ENCODE measurements at places on chromosomes 12 and 14.
A peak's percentile ranks its signal among the peaks of the same experiment; 100 is the strongest.

DNA sequence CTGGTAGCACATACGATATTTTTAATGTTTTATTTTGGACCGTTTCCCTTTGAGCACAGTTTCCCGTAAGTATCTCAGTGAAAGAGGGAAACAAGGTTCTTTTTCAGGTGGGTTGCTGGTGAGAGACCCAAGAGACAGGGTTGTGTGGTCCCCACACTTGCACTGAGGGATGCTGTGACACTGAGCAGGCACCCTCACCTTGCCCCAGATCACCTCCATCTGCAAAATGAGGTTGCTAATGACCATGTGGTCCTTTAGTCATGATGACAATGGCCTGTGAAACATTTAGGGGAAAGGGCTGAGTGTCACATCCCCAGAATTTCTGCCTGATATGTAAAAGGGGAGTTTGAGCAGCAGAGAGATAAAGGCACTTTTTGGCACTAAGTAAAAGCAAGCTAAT is 4.3 kb downstream of the CCND2 start:
- DNase-seq = no peak

DNA sequence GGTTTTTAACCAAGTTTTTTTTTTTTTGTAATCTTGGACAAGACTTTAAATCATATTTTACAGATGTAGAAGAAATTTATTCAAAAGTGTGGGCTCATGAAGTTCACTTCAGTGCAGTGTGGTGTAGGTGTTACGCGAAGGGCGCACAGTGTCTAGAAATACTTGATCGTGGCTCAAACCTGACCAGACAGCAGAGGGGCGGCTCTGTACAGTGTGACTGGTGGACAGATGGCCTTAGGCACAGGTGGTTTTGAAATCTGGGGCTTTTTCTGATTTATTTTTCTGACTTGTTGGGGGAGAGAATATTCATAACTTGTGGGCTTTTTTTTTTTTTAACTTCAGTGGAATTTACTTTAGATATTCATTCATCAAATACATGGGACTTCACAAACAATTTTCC is 179.2 kb downstream of the PELI2 start:
- no peak for DNase-seq

GRCh38 chr12:27747111-27747820 is 32.8 kb upstream of the KLHL42 start:
- no peak for DNase-seq

DNA sequence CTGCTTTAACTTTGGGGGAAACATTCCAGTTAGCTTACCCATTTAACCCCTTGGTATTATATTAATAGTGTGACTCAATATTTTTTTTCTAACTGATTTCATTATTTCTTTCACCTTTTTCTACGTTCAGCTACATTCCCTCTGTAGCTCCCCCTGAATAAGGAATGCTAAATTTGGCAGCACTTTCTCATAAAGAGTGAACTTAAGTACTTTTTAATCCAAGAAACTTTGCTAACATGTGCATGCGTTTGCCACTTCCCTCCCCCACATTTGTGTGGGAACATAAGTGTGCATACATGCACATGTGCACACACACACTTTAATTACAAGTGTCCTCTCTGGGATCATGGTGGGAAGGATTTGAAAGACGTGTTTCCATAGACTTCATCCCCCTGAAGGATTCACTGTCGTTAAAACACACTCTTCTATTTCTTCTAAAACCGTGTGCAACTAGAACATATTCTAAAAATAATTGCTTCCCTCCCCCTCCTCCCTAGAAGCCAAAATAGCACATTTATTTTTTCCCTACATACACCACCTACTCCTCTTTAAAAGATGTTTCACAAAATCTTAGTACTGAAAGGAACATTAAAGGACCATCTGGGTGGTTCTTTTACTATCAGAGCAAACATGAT is 142.6 kb downstream of the PPM1H start:
- no peak for DNase-seq

GRCh38 chr12:131060011-131060703 is 106.5 kb downstream of the ADGRD1 start:
- peak; percentile 49 for DNase-seq

DNA sequence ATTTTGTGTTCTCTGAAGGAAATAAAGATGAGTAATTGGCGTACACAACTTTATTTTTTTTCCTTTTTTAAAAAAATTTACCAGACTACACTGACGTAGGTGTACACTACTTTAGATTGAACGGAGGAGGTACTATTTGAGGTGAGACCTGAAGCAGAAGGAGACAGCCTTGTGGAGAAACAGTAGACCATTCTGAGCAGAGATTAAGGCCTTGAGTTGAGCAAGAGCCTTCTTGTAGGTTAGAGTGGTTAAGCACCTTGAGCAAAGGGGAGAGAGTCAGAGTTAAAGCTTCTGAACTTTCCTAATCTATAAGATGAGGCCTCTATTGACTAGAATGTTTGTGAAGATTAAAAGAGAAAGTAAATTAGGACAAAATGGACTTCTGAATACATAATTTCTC is 2.5 kb downstream of the LEMD3 start:
- no peak for DNase-seq

DNA sequence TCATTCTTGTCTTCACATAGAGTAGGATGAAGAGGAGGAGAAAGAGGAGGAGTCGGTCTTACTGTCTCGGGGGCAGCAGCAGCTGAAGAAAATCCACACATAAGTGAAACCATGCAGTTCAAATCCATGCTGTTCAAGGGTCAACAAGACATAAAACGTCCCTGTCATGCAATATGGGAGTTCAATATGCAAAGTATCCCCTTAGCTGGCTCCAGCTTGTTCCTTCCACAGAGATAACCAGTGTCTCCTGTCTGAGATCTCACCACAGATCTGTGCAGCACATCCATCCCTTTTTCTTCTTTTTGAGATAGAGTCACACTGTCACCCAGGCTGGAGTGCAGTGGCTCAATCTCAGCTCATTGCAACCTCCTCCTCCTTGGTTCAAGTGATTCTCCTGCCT is 357.5 kb downstream of the GALC start:
- DNase-seq = no peak

GRCh38 chr12:8911606-8912268 is 2.6 kb upstream of the PHC1 start:
- DNase-seq = no peak

- peak; percentile 63 for DNase-seq
These were observed 8.3 kb downstream of the FMNL3 start for GRCh38 chr12:49698619-49699545.

- no peak for DNase-seq
These were observed 15.9 kb downstream of the HHIPL1 start for GRCh38 chr14:99660794-99661193.

DNA sequence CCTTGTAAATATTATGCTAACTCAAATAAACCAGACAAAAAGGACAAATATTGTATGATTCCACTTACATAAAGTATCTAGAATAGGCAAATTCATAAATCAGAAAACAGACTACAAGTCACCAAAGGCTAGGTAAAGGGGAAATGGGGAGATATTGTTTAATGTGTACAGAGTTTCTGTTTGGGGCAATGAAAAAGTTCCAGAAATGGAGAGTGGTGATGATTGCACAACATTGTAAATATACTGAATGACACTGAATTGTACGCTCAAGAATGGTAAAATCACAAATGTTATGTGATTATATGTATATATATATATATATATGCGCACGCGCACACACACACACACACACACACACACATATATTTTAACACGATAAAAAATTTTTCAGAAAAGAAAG is 182.5 kb downstream of the SLC2A13 start:
- DNase-seq = no peak

- no peak for DNase-seq
These were observed 272.4 kb upstream of the FBXO33 start for GRCh38 chr14:39704594-39704993.

- peak; percentile 87 for DNase-seq
These were observed 679 bp downstream of the ARF6 start for GRCh38 chr14:49893309-49894213.

DNA sequence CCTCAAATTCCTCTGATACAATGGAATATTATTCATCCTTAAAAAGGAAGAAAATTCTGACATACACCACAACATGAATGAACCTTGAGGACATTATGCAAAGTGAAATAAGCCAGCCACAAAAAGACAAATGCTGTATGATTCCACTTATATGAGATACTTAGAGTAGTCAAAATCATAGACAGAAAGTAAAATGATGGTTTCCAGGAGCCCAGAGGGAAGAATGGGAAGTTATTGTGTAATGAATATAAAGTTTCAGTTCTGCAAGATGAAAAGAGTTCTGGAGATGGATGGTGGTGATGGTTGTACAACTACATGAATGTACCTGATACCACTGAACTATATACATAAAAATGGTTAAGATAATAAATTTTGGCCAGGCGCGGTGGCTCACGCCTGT is 18.3 kb downstream of the VWF start:
- DNase-seq = no peak

- no peak for DNase-seq
These were observed 31.4 kb downstream of the GALNT16 start for GRCh38 chr14:69291396-69291795.

DNA sequence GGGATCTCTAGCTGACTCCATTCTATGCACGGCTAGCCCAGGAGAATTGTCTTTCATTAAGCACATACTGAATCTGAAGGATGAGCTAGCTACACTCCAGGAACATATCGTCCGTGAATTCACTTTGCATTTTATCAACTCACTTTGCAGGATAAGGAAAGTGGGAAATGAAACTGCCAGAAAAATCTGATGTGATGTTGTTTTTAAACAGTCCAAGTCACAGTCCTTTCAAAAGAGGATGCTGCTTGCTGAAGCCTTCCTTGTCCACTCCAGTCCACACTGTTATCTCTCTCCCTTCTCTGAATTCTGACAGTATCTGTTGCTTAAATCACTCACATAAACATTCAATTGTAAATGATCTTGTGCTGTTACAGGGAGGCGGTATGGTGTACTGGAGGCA is 12.7 kb upstream of the TMCC3 start:
- DNase-seq = no peak

GRCh38 chr14:50228313-50228712 is 3.1 kb downstream of the SOS2 start:
- no peak for DNase-seq

- no peak for DNase-seq
These were observed 28.3 kb upstream of the HIGD1C start for GRCh38 chr12:50924131-50924438.

DNA sequence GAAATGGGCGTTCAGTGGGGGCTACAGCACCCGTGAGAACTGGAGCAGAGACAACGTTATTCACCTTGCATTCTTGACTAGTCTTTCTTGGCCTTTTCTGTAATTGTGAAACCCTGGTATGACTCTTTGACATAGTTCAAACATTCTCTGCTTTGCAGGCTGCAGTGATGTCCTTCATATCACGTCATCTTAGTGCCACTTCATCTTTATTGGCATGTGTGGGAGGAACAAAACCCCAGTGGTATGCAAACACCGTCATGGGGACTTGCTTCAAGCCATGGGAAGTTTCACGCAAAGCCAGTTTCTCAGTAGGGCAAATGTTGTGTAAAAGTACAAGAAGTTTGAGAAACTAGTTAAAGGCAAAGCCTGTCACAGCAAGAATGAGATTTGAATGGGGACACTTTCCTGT is 20.2 kb upstream of the DUSP16 start:
- DNase-seq = no peak

GRCh38 chr12:107963635-107964034 is 165.5 kb upstream of the WSCD2 start:
- no peak for DNase-seq

- no peak for DNase-seq
These were observed 387.5 kb upstream of the TMPO start for GRCh38 chr12:98127854-98128253.

DNA sequence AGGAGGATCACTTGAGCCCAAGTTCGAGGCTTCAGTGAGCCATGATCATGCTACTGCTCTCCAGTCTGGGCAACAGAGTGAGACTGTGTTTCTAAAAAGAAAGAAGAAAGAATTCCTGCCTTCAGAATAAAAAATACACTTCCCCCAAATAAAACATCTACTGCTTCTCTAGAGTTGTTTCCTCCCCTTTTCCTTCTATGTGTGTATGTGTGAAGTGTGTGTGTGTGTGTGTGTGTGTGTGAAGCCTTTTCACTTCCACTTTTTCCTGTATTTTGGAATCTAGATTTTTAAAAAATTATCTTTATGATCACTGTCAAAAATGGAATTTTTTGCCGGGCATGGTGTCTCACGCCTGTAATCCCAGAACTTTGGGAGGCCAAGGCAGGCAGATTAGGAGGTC is 12.6 kb upstream of the SNX6 start:
- DNase-seq = no peak

- DNase-seq = no peak
These were observed 92.9 kb downstream of the EFCAB11 start for GRCh38 chr14:89861630-89862029.
